ENCODE measurements at places on chromosomes 12 and 14.

DNA sequence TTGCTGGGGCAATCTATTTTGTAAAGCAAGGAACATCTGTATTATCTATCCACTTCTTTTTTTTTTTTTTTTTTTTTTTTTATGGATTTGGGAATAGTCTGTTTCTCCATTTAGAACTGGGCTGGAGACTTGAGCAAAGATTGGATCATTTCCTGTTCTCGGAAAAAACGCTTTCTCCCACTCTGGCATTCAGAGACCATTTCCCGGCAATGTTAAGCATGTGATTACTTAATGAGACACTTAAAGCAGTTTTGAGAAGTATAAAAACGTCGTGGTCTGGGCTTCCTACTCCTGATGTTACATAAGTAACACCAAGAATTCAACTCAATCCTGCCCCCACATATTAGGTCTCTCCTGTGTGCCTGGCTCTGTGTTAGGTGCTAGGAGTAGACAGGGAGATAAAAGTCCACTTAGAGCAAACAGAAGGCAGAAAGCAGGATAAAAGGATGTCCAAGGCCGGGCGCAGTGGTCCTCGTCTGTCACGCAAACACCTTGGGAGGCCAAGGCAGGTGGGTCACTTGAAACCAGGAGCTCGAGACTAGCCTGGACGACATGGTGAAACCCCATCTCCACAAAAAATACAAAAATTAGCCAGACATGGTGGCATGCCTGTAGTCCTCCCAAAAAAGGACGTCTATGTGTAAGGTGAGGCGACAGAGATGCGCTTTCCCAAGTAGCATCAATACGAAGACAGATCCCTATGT is 152.1 kb upstream of the GSC start:
- no peak for DNase-seq

DNA sequence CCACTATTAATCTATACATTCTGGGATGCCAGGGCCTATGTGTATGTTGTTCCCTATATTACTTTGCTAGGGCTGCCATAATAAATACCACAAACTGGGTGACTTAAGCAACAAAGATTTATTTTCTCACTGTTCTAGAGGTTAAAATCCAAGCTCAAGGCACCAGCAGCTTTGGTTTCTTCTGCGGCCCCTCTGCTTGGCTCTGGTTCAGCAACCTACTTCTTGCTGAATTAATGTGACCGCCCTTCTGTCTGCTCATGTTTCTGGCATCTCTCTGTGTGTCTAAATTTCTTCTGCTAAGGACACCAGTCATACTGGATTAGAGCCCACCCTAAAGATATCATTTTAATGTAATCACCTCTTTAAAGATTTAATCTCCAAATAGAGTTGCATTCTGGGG is 84.7 kb downstream of the ZNF664 start:
- no peak for DNase-seq

GRCh38 chr14:105328678-105329390 is 14.3 kb downstream of the PACS2 start:
- DNase-seq: no peak

- DNase-seq: no peak
Observed at GRCh38 chr12:52896190-52897100, 8.4 kb downstream of the KRT8 start.

GRCh38 chr12:131561891-131562684 is 148.8 kb upstream of the SFSWAP start:
- DNase-seq: no peak

DNA sequence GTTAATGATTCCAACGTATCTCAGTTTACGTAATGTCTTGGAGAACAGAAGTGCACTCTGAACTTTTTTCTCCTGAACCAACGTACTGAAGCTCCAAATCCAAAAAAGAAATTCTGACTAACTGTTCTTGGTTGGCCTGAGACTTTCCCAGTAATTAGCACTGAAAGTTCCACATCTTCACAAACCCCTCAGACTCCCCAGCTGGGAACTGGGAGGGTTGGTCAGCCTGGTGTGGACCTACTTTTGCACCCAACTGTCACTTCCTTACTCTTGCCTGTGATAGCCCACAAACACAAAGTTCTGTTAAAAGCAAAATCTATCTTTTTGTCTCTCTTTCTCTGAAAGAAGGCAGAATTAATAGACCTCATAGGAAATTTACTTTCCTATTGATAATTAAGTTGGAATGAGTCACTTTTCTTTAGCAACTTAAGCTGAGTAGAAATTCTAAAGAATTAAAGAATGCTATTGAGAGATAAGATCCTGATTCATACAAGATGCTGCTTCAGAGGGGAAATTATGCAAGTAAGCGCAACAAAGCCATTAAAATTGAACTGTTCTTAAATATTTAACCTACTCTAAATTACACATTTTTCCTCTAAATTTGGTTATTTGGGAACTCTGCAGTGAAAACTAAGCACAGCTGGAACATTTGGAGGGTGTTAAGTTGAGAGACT is 155.0 kb downstream of the EPS8 start:
- no peak for DNase-seq

DNA sequence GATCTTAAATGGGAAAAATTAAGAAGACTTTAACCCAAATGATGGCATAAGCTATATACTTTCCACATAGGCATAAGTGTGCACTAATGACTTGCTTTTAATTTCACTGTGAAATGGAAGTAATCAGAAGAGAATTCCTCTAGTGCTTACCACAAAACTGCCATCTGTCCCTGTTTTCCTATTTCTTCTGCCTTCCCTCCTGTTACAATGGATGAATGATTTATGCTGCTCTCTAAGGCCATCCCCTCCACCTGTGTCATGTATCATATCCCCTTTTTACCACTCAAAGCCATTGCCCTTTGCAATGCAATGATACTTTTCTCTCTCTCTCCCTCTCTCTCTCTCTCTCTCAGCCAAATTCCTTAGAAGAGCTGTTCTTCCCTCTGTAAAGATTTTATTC is 109.1 kb downstream of the C12orf50 start:
- DNase-seq: no peak

- no peak for DNase-seq
Observed at GRCh38 chr12:78037707-78038106, 207.0 kb downstream of the NAV3 start.

DNA sequence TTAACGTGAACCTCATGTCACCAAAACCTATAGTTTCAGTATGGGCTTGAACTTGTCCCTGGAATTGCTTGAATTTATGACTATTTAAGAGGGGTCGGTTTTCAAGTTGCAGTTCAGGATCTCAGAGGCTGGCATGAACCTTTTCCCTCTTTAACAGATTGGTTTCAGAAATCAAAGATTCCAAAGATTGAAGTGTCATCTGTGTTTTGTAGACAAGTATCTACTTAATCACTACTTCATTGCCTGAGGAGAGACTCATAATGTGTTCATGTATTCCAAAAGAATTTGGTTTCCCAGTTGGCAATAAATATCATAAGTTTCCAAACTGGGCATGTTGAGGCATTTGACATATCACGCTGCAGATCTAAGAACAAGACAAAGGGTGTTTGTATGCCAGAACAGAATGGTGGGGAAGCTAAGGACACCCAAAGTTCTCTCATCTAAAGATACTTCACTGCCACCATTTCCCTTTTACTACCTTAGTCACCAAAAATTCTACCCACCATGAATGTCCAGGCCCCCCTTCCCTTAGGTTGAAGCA is 199.5 kb downstream of the NUAK1 start:
- DNase-seq: no peak

- no peak for DNase-seq
Observed at GRCh38 chr12:118706437-118706836, 274.9 kb upstream of the SRRM4 start.

- no peak for DNase-seq
Observed at GRCh38 chr12:129257524-129257923, 404.2 kb downstream of the GLT1D1 start.

DNA sequence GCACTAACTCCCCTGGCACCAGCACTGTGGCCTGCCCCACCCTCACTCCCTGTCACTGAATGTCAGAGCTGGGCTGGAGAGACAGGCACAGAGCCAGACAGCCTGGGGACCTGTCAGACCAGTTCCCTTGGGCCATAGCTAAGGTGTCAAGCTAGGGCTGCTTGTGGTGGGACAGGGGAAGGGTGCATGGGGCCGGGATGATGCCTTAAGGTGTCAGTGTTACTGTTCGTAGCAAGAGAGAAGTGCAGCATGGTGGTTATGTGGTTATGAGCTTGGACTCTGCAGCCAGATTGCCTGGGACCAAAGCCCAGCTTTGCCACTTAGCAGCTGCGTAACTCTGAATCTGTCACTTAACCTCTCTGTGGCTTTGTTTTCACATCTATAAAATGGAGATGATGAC is 3.8 kb downstream of the RAPGEF3 start:
- DNase-seq: no peak

- DNase-seq: no peak
Observed at GRCh38 chr12:108799401-108800243, 57.8 kb downstream of the SSH1 start.

GRCh38 chr14:83291714-83292113 is 1758.1 kb upstream of the SEL1L start:
- DNase-seq: no peak

GRCh38 chr14:40113671-40114070 is 681.4 kb upstream of the FBXO33 start:
- DNase-seq: no peak

DNA sequence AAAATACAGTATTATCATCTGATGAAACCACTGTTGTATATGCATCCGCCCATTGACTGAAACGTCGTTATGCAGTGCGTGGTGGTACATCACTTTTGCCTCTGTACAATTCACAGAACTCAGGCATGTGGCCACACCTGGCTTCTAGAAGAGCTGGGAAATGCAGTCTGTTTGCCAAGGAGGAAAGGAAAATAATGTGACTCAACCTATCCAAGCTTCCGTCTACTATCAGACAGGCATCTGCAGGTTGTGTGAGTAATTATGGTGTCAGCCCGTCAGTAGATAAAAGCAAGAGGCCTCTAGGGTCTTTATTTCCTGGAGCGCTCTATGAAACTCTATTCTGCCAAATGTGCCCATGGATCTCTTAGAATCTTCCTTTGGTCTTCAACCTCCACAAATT is 111.6 kb downstream of the BBS10 start:
- no peak for DNase-seq

- no peak for DNase-seq
Observed at GRCh38 chr12:56677680-56678079, 10.4 kb downstream of the PTGES3 start.

DNA sequence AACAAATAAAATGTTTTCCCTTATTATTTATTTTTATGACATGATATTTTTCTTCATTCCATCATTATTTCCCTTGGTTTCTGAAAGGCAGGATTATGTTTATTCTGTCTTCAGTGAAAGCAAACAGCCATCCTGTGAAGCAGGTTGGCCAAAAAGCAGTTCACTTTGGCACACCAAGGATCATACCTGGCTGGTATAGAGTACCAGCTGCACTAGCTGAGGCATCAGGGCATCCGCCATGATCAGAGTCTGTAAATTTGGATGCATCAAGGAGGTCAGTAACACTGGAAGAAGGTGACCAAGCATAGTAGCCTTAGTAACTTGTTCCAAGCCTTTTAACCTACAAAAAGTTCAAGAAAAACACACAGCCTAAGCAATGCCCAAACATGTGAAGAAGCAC is 123.3 kb downstream of the HECTD4 start:
- no peak for DNase-seq

DNA sequence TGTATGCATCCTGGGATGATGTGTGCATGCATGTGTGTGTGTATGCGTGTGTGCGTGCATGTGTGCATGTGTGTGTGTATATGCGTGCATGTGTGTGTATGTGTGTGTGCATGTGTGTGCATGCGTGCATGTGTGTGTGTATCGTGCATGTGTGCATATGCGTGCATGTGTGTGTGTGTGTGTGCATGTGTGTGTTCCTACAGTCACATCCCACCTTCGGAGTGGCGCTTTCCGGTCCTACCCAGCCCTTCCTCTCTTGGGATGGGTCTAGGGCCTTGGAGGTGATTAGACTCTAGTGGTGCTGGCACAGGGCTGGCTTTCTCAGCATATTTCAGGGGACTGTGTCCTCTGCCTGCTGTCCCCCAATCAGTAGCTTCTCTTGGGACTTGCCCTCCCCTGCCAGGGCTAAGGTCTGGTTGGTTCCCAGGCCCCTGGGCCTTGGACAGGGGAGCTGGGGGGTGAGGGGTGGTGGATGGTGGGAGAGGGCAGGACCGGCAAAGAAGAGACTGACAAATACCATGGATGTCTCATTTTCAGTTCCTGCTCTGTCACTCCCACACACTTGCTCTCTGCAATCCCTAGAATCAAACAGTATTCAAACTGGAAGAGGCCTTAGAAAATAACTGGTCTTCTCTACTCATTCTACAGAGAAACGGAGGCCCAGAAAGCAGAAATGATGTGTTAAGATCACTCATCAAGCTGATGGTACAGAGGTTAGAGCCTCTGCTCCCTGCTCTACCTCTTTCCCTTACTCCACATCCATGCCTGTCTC is 21.9 kb upstream of the FAIM2 start:
- no peak for DNase-seq

- no peak for DNase-seq
Observed at GRCh38 chr12:42953021-42953420, 363.5 kb upstream of the PRICKLE1 start.

- DNase-seq: no peak
Observed at GRCh38 chr12:47616440-47616839, 89.4 kb downstream of the RPAP3 start.

GRCh38 chr12:88122666-88123065 is 19.2 kb downstream of the CEP290 start:
- DNase-seq: no peak

DNA sequence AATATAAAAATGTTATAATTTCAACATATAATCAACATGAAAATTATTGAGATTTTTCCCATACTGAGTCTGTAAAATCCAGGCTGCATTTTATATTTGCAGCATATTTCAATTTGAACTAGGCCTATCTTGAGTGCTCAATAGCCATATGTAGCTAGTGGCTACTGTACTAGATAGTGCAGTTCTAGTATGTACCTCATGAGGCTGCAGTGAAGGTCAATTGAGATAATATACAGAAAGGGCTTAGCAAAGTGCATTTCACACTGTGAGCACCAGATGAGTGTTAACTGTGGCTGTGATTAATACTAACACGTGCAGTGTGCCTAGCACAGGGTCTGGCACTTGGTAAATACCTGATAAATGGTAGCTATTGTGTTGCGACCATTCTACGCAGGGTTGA is 5.4 kb upstream of the SLC22A17 start:
- DNase-seq: no peak

- no peak for DNase-seq
Observed at GRCh38 chr12:130465046-130465445, 127.4 kb downstream of the PIWIL1 start.

DNA sequence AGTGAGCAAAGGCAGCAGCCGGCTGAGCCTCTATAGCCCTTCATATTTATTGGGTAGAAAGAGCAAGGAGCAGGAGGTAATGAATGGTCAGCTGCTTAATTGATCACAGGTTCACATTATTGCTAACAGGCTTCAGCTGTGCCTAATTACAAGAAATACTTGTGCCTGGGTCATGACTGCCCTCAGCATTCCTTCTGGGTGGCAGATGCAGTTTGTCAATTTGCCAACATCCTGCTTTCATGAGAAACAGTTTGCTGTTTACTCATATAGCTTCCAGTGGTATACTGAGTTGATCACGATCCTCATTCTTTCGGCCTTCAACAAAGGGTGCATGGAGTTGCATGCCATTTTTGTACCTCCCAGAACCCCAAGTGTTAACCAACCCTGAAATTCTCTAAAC is 81.0 kb upstream of the PLEKHG7 start:
- no peak for DNase-seq

GRCh38 chr12:115060477-115061168 is 376.6 kb upstream of the TBX3 start:
- no peak for DNase-seq

- no peak for DNase-seq
Observed at GRCh38 chr14:51147183-51147582, 52.3 kb upstream of the TRIM9 start.
